ENCODE measurements at places on chromosomes 11 and 22.

DNA sequence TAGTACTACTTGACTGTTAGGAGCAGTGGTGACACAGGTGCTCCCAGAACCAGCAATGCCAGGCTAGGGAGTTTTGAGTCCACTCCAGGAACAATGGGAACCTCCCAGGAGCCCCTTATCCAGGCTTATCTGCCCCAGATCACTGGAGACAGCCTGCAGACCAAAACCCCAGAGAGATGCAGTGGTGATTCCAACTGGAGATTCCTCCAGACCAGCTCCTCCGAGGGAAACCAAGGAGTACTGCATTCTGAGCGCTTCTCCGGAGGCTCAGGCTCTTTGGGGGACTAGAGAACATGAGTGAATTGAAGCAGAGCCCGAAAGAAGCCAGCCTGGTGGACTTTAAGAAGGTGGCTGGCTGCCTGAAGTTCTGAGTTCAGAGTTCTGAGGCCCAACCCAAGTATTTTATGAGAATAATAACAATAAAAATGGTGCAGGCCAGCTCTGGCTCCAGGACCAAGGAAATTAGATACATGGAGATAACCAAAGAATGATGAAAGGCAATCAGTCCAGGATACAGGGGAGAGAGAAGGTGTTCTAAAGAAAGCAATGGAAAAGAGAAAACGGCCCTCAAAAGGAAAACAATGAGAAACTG, 1.3 kb upstream of the TMEM25 start:
- no peak for DNase-seq

- DNase-seq = no peak
Observed at GRCh38 chr11:46234311-46234710, 43.2 kb upstream of the CREB3L1 start.

- DNase-seq = no peak
Observed at GRCh38 chr11:47314992-47315391, 37.5 kb downstream of the MYBPC3 start.

- DNase-seq = no peak
Observed at GRCh38 chr11:111414267-111414931, 35.3 kb upstream of the POU2AF1 start.

GRCh38 chr11:76792505-76793264, 9.5 kb downstream of the TSKU start:
- DNase-seq = no peak

DNA sequence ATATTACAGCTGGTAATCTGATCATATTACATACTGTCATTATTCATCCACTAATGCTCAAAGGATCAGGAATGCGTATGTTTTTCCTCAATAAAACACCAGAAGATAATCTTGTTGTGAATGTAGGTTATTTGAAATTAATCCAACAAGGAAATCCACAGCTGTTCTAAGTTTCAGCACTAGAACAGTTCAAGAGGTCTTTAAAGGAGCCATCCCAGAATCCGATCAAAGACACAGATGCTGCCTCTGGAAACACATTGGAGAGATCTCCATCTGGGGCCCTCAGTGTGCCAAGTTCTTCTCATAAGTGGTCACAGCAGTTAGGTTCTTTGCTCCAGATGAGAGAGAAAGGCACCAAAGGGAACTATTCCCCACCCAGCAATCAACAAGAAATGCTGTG, 1955.1 kb upstream of the RAG2 start:
- no peak for DNase-seq

DNA sequence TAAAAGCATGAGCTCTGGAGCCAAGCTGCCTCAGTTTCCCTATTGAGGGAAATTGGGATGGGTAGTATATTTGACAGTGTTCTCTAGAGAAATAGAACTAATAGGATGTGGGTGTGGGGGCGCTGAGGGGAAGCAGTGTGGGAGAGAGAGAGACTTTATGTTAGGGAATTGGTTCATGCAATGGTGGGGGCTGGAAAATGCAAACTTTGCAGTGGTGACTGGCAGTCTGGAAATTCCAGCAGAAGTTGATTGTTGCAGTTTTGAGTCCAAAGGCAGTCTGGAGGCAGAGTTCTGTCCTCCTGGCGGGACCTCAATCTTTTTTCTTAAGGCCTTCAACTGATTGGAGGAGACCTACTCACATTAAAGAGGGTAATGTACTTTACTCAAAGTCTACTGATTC, 59.4 kb upstream of the SYT13 start:
- peak; percentile 22 for DNase-seq

DNA sequence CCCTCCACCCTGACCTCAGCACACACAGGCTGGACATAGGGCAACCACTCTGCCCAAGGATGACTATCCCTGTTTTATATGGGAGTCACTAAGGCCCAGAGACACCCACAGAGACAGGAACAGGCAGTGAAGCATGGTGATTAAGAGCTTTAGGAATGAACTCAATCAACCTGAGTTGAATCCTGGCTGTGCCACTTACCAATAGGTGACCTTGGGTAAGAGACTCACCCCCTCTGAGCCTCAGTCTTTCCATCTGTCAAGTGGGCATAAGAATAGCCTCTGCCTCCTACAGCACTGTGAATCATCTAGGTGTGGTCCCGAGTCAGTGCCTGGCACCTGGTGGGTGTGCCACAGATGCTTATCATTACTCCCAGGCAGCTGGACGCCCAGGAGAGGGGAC, 6.8 kb downstream of the CRYBB1 start:
- DNase-seq = no peak

DNA sequence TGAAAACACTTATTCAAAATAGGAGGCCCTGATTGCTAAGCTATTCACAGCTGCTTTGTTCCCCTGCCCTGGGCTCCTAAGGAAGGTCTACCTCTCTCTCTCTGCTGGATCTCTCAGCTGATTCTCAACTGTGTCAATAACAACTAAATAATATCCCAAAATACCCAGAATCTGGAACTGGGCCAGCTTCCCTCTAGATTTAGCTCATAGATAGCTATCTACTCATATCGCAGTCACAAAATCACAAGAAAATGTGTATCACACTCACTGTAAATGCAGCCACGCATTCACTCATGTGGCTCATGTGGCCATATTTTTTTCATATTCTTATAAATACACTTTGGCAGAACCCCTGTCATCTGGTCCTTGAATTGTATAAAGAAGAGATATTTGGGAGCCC, 555.1 kb downstream of the OPCML start:
- DNase-seq = no peak

DNA sequence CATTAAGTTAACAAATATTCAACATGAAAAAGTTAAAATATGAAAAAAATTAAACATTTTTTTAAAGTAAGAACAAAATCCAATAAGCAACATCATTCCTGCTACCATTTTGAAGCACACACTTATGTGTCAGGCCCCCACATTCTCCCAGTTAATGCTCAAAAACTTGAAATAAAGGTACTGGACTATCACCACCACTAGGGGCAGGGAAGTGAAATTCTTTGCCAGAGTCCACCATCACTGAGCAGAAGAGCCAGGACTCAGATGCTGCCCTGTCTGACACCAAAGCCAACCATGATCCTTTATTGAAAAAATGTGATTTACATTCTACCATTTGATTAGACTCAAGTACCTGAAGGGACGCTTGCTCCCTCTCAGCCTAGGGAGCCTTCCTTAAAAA, 39.1 kb downstream of the PITPNB start:
- DNase-seq = no peak

DNA sequence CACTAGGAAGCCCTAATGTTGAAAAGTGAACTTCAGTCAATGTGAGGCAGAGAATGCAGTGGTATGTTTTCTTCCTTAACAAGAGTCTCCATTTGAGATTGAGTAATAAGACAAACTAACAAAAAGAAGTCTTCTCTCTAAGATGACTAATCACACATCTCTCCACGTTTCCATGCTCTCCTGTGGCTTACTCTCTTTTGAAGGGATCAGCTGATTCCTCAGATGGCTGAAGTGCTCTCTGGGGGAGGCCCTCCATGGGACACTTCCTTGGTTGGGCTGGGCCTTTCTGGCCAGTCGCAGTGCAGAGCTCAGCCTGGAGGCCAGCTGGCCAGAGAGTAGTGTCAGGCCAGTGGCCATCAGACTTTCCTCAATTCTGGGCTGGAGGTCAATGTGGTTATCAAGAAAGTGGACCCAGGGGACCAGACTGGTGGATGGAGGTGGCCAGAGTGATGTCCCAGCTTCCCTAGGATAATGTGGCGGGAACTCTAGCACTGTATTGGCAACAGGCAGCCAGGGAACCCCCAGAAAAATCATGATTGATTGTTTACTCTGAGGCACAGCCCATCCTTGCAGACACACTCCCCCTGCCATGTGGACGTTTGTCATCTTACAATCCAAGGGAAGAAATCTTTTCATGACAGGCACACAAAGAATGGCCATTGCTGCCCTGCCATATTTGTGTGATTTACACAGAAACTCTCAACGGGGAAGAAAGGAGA, 14.5 kb downstream of the CSRP3 start:
- no peak for DNase-seq

- DNase-seq = no peak
Observed at GRCh38 chr11:115219376-115219775, 284.8 kb downstream of the CADM1 start.

- no peak for DNase-seq
Observed at GRCh38 chr11:75925785-75926164, 110.8 kb downstream of the UVRAG start.

GRCh38 chr11:70478166-70478890, 80.0 kb downstream of the CTTN start:
- no peak for DNase-seq

DNA sequence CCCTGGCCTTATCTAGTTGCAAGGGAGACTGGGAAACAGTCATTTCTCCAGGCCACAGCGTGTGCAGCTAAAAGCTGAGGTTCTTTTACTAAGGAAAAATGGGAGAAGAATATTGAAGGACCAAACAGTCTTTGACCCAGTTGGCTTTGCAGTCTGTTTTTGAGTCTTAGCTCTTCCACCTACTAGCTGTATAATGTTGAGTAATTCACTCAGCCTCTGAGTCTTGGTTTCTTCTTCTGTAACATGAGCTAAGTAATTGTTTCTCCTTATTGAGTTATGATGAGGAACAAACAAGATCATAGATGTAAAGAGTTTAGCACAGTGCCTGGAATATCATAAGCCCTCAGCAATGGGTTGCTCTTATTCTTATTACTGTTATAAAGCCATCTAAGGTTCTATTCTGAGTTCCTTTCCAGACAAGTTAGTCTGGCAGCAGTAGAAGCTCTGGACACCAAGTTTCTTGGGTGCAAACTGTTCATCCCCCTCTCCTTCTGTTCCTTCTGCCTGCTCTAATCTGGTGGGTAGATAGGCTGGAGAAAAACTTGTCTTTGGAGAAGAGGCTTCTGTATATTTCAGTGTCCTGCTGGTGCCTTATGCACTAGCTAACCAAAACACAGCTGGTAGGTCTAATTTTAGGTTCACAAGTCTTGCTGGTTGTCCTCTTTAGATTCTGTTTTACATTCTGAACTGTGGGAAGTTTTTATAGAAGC, 13.5 kb downstream of the TRIM44 start:
- DNase-seq = no peak

GRCh38 chr11:121131656-121132055, 30.6 kb downstream of the TECTA start:
- DNase-seq = no peak

GRCh38 chr11:66579017-66579606, 10.7 kb upstream of the CTSF start:
- no peak for DNase-seq

DNA sequence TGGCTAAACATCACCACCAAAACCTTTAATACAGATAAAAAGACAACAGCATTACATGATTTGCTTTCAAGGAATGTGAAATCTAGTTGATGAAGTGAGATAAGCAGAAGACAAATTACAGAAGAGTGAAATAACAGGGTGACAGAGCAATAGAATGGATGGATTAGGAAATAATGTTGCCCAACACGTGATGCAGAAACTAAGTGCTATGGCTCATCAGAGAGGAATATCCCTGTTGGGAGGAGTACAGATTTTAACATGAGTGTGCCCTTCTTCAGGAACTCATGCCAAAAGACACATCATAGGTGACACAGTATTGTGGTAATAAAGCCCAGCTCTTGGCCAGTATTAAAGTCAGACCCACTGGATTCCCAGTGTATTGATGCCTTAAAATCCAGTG, 176.6 kb upstream of the RAG2 start:
- DNase-seq = no peak

GRCh38 chr11:109914038-109914437, 179.2 kb upstream of the ZC3H12C start:
- no peak for DNase-seq

DNA sequence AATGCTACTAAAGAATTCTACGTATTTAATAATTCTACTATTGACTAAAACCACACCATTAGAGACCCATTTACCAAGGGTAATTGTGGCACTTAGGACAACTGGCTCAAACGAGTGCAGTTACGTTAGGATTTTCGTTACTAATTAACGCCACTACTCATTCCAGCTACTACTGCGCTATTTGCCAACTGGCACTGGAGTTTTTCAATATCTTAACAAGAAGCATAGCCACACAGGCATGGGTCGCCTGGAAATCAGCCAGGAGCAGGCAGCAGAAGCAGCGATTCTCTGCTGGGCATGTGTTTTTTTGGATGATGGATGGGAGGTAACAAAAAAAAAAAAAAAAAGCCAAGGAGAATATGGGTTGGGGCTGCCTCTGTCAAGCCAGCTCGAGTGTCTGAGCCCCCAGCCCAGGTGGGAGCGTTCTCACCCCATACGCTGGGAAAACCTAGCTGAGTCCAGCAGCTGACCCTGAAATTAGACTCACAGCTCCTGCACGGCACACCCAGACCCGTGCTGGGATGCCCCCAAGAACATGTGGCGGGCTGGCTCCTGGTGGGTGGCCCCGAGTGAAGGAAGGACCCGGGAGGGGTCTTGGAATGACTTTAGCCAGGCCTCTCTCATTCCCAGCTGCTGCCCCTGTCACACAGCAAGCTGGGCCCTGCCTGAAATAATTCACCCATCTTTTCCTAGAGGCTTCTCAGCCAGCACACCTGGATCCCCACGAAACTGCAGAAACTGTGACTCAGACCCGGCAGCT, 214.0 kb downstream of the BRD1 start:
- DNase-seq = no peak

GRCh38 chr11:76980196-76980595, 54.0 kb upstream of the B3GNT6 start:
- no peak for DNase-seq

GRCh38 chr11:18836417-18836816, 44.8 kb upstream of the PTPN5 start:
- DNase-seq = no peak

- DNase-seq = no peak
Observed at GRCh38 chr22:42174062-42174461, 43.5 kb upstream of the CYP2D6 start.

GRCh38 chr11:84543367-84544159, 1083.6 kb downstream of the DLG2 start:
- no peak for DNase-seq

GRCh38 chr11:88188251-88188931, 13.1 kb upstream of the RAB38 start:
- no peak for DNase-seq

- DNase-seq = no peak
Observed at GRCh38 chr11:124294687-124295086, 19.1 kb downstream of the OR8D1 start.

GRCh38 chr22:32874976-32875375, 73.5 kb downstream of the TIMP3 start:
- no peak for DNase-seq

GRCh38 chr11:95999711-96000406, 76.0 kb upstream of the MTMR2 start:
- no peak for DNase-seq

- peak; percentile 56 for DNase-seq
Observed at GRCh38 chr22:47797342-47797945, 1035.0 kb downstream of the TBC1D22A start.
